ENCODE measurements at places on chromosomes 11 and 22.

DNA sequence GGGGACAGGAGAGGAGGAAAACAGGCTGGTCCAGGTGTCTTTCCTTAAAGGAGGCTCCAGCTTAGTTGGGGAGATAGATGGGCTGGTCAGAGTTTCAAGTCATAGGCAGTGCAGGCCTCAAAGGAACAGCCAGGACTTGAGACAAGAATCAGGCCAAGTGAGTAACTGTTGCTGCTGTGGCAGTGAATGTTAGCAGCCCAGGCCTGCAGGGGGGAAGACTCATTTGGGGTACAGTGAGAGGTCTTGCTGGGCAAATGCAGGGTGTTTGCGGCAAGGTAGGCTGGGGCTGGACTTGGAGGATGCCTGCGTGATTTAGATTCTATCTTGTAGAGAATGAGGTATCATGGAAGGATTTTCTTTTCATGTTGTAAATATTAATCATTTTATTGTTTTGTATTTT lies 24.1 kb downstream of the PTPRJ start:
- no peak for DNase-seq

DNA sequence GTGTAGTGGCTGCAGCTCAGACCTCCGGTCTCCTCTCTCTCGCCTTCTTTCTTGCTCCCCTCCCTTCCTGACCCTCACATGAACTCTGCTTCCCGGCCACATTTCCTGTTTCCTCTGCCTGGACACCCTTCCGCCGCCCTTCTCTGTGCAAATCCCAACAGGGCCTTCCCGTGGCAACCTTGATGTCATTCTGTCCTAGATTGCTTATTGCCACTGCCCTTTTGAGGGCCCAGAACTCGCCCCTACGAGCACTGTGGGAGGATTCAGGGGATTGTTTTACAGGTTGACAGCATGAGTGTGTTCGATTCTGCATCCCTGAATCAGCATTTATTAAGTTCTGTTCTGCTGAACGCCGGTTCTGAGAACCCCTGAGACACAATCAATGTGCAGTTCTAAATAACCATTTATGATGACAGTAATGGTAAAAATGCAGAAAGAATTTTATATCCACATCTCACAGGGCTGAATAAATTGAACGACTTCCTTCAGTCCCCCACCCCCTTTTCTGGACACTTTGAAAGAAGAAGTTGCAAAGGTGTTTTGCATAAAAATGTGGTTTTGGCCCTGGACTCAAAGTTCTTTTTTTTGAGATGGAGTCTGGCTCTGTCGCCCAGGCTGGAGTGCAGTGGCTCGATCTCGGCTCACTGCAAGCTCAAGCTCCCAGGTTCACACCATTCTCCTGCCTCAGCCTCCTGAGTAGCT lies 6.4 kb downstream of the BATF2 start:
- DNase-seq, result no peak

DNA sequence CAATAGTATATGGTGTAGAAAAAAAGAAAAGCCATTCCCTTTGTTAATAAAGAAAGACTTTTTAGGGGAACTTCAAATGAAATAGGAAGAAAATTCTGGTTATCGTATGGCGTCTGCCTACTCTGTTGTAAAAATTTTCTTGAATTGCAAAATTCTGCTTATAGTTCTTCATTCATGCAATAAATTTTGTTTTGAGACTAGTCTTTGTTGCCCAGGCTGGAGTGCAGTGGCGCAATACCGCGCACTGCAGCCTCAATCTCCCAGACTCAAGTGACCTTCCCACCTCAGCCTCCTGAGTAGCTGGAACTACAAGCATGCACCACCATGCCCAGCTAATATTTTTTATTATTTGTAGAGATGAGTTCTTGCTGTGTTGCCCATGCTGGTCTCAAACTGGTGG lies 5.8 kb downstream of the DDIAS start:
- no peak for DNase-seq

- DNase-seq, result no peak
These were observed 7.2 kb upstream of the OAF start for GRCh38 chr11:120203626-120204025.

DNA sequence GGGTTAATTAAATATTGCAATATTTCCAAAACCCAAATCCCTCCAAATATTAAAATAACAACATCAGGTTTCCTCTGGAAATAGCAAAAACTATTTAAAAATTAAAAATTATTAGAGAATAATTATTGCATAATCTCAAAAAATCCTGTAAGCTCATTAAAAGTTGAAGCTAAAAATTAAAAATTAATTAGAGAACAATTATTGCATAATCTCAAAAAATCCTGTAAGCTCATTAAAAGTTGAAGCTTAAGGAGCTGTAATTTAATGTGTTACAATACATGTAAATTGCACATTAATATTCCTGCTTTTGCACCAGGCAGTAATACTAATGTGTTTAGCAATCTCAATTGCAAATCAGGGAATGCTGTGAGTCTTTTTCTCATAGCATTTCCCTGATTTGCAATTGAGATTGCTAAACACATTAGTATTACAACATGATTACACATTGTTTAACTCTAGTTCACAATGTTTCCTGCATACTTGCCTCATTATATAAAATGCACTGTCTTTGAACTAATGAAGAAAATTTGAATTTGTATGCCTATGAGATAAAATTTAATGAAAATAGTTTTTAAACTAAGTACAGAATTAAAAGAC lies 247.7 kb downstream of the GUCY1A2 start:
- DNase-seq, result no peak

DNA sequence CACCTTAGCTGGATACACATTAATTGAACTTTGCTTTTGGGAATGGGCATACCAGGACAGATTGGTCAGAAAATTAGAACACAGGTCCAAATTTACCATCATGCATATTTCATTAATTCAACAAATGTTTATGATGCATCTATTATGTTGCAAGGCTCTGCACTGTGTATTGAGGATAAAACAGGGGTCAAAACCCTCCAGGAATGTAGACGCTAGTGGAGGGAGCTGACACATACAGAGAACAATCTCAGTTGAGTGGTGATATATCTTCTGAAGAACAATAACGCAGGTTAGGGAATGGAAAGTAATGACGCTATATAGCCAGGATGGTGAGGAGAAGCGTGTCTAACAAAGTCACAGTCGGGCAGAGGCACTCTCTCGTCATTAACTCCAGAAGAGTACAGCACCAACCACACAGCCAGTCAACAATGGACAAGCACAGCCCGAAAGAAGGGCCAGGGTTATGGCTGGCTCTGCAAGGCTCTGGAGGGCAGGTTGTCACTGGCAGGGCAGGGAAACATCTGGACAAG lies 3.8 kb downstream of the FLI1 start:
- no peak for DNase-seq

DNA sequence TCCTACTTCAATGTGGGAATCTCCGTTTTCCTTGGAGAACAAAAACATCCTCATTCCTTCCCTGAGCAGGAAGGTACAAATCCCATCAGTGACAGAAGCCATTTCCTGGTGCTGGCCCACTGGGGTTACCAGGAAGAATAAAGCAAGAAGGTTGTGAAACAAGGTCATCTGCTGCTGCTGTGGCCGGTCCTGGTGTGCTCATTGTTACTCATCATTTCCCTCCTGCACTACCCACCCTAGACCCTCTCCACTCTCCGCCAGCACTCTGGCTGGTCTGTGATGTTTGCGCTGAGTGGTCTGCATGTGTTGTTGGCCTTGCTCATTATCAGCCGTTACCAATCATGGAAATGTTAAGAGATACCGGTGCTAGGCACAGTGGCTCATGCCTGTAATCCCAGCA lies 37.0 kb downstream of the OSBP2 start:
- DNase-seq, result no peak

- DNase-seq, result no peak
These were observed 8.1 kb downstream of the SCARF2 start for GRCh38 chr22:20429254-20430100.

GRCh38 chr11:77402218-77402556 lies 71.7 kb downstream of the PAK1 start:
- no peak for DNase-seq

DNA sequence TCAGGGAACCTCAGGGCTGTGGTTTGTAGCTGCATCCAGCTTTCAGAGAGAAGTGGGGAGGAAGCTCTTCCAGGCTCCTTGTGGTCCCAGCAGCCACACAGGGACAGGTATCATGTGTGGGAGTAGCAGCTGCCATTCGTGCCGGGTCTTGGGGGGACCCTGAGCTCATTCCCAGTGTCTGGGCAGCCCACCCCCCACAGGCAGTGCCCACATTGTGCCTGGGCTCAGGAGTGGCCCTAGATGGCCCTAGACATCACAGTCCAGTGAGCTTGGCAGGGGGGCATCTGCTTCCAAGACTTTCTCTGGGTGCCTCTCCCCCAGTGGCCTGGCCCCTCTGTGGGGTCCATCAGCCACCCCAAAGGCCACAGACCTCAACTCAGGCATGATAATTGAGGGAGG lies 619.7 kb downstream of the BRD1 start:
- no peak for DNase-seq

DNA sequence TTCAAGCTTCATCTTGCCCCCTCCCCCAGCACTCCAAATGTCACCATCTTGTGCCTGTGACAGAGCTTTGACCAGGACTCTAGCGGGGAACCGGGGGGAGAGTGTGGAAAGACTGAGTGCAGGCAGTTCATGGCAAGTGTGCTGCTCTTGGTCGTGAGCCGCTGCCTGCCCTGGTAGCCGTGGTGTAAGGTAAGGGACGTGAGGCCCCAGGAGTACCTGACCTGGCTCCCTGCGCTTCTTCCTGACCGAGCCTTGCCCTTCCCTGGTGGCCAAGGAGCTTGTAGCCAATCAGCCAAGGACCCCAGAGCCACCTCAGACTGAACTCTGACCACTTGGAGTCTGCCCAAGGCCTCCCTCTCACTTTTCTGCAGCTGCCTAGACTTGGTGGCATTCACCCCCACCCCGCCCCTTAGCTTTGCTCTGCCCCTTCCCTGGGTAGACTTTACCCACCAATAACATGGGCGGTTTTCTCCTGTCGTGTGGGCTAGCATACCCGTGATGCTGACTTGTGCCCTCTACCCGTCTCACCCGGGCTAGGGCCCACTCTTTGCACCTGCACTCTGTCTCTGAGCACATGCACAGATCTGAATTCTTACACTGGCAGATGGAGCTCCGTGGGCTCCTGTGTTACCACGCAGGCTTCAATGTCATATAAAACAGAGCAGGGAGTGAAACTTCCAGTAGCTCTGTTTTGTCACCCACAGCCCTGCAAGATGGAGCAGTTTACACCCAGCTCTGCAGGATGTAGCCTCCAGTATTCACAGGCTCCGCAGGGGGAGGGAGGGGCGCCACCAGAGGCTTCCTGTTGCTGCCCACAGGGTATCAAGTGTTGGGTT lies 1.5 kb downstream of the DGKZ start:
- no peak for DNase-seq

DNA sequence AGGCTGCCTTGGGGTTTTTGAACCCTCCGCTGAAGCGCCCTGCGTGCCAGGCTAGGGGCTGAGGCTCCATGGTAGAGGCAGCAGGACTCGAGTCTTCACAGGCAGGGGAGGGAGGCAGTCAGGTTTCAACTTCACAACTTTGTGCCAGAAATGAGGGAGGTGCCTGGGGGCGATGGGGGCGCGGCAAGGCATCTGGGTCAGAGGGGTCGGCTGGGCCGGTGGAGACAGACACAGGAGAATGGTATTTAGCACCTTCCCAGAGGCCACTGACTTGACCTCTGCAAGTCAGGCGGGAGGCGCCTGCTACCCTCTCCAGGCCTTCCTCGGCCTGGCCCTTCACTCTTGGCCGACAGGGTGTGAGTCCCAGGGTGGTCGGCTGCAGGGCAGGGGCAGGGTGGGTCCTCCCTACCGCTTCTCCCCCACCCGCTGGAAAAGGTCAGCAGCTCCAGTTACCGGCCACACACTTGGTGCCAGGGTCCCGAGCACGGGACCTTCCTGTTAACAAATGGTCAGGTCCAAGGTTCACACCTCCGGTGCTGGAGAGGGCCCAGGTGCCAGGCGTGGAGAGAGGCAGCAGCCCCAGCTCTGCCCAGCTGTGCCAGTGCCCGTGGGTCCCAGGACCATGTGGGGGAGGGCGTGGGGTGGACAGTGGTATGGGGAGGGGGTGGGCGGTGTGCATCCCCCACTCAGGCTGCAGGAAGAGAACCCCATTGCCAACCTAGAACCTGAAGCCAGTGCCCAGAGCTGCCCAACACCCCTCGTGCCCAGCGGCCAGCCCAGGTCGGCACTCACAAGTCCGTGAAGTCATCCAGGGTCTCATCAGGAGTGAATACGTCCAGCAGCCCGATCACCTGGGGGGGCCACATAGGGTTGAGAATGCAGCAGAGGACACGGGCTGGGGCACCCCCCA lies 3.8 kb downstream of the MAPK12 start:
- no peak for DNase-seq

- no peak for DNase-seq
These were observed 20.1 kb upstream of the MCHR1 start for GRCh38 chr22:40659166-40659565.

GRCh38 chr22:45503816-45504372 lies 1.2 kb downstream of the FBLN1 start:
- DNase-seq, result no peak

DNA sequence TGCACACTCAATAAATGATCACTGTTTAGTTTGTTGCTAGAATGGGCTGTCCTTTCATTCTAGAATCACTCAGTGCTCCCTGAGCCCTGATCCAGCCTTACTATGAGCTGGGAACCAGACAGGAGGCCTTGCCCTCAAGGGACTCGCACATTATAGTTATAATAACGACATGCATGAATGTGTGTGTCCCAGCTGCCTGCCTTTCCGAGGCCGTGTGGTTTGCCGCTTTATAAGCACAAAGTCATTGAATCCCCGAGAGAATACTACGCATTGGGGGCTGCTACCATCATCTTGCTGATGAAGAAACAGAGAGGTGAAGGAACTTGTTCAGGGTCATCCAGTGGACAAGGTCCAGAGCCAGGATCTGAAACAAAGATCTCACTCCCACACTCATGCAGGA lies 75.7 kb downstream of the NFAM1 start:
- no peak for DNase-seq

GRCh38 chr11:27468209-27468994 lies 4.2 kb downstream of the LGR4 start:
- DNase-seq, result no peak

DNA sequence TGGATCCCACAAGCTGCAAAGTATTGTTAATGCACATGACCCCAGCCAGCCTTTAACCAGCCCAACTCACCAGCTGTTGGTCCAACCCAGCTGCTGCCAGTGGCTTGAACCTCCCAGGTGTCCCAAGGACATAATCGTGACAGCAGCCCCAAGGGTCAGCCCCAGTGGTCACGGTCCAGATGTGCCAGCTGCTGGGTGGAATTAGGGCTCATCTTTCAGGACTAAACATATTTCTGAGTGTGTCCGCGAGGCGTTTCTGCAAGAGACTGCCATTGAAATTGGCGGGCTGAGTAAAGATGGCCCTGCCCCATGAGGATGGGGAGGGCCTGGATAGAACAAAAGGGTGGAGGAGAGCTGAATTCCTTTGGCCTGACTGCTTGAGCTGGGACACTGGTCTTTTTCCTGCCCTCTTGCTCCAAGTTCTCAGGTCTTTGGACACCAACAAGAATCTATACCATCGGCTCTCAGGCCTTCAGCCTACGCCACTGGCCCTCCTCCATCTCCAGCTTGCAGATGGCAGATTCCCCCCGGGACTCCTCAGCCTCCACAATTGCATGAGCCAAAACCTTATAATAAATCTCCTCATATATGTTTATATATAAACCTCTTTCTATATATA lies 240.2 kb downstream of the MN1 start:
- no peak for DNase-seq

GRCh38 chr22:41369424-41369745 lies 12.4 kb upstream of the TEF start:
- no peak for DNase-seq

- DNase-seq, result no peak
These were observed 45.9 kb upstream of the SYT7 start for GRCh38 chr11:61626580-61627380.
